ENCODE measurements at places on chromosomes 4 and X.
A peak's percentile ranks its signal among the peaks of the same experiment; 100 is the strongest.

- no peak for DNase-seq
Measured at GRCh38 chr4:151659601-151660364, 101.0 kb downstream of the GATB start.

DNA sequence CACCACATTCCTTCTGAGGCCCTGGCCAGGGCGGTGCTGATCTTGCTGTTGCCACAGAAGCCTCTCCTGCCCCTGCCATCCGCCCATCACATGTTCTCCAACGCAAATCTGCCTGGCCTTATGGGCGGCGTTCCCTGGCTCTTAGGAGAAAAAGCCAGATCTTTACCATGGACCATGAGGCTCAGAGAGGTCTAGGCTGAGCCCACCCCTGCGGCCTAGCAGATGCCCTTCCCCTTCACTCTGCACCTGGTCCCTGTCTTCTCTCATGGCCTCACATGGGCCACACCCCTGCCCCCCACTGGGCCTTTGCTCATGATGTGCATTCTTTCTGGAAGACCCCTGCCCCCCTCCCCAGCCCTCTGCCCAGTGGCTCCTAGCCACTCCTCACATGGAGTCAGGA lies 78.5 kb downstream of the CRMP1 start:
- no peak for DNase-seq

- DNase-seq, result no peak
Measured at GRCh38 chr4:158535130-158535614, 13.5 kb downstream of the RXFP1 start.

- DNase-seq, result no peak
Measured at GRCh38 chrX:132831336-132831973, 127.0 kb downstream of the HS6ST2 start.

GRCh38 chr4:68447201-68447600 lies at the start of gene TMPRSS11E:
TMPRSS11E (plus strand) TSS chr4:68447463; CDS start chr4:68447513, 50 bp downstream.
- no peak for DNase-seq

GRCh38 chrX:24253030-24253429 lies 60.8 kb downstream of the SUPT20HL2 start:
- no peak for DNase-seq

- DNase-seq, result no peak
Measured at GRCh38 chr4:87029356-87029755, 94.5 kb downstream of the AFF1 start.

DNA sequence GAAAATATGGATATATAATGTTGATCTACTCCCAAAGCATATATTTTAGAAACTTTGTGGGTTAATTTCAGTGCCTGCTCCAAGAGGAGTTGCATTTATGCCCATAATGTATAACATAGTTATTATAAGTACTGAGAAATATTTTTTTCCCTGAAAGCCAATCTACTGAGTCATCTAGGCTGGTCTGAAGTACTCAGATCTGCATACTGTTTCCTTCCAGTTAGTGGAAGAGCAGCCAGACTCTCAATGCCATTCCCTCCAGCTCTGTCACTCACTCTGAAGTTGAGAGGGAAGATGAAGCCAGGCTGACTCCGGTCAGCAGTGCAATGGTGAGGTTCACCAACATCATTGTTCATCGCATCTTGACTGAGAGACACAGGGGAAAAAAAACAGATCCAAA lies 505.1 kb downstream of the PPARGC1A start:
- no peak for DNase-seq

- DNase-seq, result no peak
Measured at GRCh38 chr4:146059865-146060264, 115.7 kb upstream of the LSM6 start.

DNA sequence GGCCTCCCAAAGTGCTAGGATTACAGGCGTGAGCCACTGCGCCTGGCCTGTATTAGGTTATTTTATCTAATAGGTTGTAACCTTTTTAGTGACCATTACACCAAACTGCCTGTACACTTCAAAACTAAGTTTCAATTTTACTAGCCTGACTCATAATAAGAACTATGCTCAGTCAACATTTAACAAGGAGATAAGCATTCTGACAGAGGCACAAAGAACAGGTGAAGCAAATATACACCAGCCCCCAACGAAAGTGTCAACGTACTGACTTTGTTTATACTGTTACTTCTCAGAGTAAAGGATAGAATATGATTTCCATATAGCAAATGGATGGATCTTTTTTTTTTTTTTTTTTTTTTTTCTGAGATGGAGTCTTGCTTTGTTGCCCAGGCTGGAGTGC lies 62.8 kb downstream of the SHISA3 start:
- DNase-seq, result no peak

GRCh38 chr4:159549098-159549518 lies 446.2 kb downstream of the RAPGEF2 start:
- no peak for DNase-seq

DNA sequence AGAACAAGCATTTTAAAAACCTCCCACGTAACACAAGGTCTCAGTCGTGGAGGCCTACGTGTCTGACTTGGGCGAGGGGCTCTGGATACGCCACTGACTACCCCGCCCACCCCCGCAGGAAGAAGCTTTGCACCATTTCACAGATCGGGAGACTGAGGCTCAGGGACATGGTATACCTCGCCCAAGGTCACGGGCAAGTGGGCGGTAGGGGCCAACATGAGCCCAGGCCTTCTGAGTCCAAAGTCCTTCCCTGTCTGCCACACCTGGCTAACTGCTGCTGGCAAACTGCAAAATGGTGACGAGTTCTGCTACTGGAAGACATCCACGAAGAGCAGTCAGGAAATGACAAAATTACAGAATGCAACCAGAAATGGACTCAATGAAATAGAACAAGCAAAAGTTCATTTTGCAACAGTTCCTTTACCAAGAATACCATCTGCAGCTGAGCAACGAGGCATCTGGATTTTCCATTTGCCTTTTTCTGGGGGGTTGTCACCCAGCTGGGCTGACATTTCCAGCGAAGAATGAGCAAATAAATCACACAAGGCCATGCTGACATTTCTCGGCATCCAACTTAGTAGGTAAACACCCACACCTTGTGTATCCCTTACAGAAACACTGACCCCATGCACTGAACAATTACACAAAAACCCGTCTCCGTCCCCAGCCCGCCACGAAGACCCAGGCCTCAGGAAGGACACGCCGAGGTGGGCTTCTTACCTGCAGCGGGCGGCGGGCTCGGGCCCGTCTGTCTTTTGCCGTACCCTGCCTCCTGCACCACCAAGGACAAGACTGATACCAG lies 70.2 kb upstream of the AFAP1 start:
- DNase-seq, result peak; percentile 77

DNA sequence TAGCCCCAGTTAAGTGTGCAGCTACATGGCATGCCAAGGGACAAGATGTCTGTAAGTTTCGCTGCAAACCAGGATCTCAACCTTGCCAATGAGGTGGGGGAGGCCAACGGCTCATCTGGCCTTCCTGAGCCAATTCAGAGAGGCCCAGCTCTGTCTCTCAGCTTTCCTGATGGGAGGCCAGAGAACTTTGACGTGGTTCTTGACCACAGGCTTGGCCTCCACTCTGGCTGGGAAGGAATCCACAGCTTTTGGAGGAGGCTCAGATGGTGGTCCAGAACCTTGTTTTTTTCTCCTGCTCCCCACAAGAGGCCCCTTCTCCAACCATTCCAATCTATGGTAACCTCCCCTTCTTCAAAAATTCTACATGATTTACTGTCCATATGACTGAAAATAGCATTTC lies 9.8 kb downstream of the CAPN6 start:
- DNase-seq, result no peak

GRCh38 chr4:98518559-98519267 lies 139.7 kb downstream of the TSPAN5 start:
- DNase-seq, result no peak

GRCh38 chrX:13091111-13091765 lies 46.8 kb upstream of the FAM9C start:
- DNase-seq, result no peak

- no peak for DNase-seq
Measured at GRCh38 chr4:74583757-74584156, 138.8 kb downstream of the AREG start.

DNA sequence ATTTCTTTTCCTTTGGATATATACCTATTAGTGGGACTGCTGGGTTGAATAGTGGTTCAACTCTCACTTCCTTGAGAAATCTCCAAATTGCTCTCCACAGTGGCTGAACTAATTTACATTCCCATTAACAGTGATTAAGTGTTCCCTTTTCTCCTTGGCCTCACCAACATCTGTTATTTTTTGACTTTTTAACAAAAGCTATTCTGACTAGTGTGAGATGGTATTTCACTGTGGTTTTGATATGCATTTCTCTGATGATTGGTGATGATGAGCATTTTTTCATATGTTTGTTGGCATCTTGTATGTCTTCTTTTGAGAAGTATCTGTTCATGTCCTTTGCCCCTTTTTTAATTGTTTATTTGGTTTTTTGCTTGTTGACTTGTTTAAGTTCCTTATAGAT lies 413.0 kb downstream of the MAPK10 start:
- no peak for DNase-seq

DNA sequence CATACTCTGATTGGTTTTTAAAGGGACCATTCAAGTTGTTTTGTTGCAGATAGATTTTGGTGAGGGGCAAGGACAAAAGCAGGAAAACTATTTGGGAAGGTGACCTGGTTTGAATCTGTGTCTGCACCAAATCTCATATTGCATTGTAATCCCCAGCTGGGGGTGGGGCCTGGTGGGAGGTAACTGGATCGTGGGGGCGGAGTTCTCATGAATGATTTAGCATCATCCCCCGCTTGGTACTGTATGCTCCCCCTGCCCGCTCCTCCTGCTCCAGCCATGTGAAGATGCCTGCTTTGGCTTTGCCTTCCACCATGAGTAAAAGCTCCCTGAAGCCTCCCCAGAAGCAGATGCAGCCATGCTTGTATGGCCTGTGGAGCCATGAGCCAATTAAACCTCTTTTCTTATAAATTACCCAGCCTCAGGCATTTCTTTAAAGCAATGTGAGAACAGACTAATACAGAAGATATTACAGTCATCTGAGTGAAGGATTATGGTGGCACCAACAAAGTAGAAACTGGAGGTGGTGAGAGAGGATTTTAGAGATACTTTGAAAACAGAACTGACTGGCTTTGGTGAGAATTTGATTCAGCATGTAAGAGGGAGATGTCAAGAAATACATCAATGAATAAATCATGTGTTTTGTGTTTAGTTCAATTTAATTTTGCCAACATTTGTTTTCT lies 14.4 kb downstream of the IL21 start:
- no peak for DNase-seq

GRCh38 chr4:152281211-152281610 lies 254.7 kb downstream of the FBXW7 start:
- no peak for DNase-seq

DNA sequence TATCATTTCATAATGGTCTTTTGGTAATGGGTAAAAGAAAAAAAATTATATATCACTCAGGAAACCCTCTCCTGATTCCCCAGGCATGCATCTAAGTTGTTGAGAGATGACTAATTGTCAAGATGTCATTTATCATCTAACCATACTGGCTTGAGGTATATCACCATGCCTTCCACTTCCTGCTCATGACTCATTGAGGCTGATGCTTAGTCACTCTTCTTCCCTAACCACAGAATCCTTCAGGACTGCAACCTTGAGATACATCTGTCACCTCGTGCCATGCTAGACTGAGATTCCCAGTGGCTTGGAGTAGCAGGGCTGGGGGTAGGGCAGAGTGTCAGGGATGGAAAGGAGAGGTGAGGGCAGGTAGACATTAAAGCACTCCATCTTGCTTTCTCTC lies 782.5 kb upstream of the INTU start:
- no peak for DNase-seq

DNA sequence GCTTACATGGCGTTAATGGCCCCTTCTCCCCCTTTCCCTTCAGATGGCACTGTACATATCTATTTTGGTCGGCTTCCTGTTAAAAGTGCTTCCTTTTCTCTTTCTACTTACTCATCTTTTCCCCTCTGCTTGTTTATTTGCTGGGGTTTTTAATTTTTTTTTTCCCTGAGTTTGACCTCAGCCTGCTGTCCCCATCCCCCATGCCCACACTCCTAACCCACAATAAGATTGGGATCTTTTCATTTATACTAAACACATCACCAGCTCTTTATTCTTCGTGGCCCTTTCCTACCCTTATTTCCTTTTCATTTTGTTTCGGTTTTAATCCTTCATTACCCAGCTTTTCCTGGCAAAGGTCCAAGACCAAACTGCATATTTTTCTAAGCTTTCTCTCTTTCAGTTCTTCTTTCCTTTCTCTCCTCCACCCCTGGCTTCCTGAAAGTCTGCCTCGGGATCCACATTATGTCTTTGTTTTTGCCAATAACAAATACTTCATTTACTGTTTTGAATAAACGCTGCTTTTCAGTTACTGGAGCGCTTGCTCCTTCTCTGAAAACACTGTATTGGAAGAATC lies 152.0 kb upstream of the USP9X start:
- no peak for DNase-seq

GRCh38 chr4:188714907-188715306 lies 575.7 kb downstream of the TRIML1 start:
- no peak for DNase-seq

DNA sequence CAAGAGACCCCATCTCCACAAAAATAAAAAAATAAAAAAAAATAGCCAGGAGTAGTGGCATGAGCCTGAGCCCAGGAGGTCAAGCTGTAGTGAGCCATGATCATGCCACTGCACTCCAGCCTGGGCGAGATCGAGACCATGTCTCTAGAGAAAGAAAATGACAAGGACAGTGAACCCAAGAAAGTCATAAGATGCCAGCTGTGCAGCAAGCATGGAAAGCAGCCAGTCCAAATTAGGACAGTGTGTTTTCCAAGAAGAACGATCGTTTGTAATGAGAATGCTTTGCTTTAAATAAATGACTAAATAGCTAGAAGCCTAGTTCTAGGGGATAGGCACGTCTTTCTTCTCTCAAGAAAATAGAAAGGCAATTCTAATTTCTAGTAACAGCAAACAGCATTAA lies 58.4 kb upstream of the MSANTD1 start:
- DNase-seq, result no peak

DNA sequence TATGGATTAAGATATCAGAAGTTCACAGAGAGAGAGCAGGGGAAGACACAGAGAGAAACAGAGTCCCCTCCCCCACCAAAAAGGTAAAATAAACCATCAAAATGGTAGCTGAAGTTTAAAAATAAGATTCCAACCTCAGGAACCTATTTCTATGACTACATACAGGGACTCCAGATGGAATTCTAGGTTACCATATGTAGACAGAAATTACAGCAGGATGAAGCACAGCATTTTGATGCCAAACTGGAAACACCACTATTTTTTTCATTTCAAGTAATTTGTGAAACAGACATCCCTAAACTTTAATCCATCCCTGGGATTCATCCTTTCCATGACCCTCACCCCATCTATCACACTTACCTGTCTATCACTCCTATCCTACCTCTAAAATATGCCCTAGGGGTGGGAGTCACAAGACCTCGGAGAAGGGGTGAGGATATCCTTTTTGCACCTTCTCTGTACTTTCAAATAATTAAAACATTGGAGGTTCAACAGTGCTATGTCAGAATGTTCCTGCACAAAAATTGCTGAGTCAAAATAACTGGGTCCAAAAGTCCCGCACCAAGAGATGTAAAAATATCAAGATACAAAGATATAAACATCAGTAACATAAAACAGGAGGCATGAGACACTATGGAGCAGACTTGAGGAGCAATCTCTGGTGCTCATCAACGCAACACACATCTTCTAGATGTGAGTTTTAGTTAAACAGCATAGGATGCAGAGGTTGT lies 344.5 kb upstream of the RASGEF1B start:
- DNase-seq, result no peak

Measured in NCI-H2081 (cell line).